Stimulated activated CD8-positive, alpha-beta memory T cell treated with anti-CD3 and anti-CD28 coated beads, Interleukin-7, amount 100 ng/mL, for 1 hour (primary cell): ENCODE measurements at places on chromosomes 3 and 15.

GRCh38 chr3:116002235-116002634, 378.9 kb downstream of the GAP43 start:
- no peak for DNase-seq

DNA sequence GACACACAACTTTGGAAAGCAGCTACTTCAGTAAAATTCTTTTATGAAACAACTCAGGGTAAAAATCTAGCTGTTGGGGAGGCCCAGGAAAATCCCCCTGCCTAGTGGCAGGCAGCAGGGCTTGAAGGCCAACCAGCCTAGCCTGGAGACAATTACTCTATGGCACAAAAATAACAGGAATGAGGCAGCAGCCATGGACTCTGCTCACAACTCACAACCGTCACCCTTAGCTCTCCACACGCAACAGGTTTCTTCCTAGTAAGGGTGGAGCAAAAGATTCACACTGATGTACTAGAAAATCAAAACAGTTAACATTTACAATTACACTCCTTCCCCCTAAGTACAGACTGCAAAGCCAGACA, 530 bp upstream of the FBXL22 start:
- DNase-seq: no peak

DNA sequence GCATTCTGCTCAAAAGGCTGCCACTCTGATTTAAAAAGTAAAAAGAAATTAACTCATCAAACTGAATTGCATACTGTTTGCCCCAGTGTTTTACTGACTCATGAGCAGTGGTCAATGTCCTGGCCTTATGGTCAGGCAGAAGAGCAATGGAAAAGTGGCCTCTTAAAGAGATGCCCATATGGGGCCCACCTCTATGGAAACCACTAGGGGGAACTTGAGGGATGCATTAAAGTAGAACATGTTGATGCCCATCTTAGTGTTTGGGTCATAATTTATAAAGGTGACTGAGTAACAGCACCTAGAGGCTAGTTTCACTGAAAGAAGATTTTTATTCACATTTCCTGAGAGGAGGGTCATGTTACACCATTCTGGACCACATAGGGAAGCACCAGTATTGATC, 66.5 kb upstream of the RNU6-1 start:
- no peak for DNase-seq

DNA sequence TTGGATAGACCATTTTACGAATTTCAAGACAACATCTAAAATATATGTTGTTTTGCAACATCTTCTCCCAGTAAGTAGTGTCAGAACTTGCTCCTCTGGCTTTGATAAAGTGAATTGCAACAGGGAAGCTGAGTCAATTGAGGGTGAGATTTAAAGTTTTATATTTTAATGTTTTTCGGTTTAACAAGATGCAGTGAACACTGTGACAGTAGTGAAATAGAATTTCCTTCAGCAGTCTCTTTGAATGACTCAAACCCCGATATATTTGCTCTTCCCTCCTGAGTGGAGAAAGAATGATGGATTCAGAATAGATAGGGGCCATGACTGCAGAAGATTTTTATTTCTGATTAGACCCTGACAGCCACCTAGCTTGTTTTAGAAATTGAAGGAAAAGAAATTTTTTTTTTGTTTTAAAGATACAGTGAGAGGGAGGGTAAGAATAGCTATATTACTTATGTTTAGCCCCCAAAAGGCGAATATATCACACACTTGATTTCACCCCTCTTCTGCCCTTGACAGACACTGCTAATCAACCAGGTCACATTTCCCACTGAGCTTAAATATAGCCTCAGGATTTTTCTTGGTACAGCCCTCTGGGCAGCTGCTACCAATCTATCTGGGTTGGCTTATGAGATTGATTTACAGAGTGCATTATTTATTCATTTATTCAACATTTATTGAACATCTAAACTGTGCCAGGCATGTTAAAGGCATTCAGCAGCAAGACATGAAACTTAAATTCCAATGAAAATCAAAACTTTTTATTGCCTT, 183.3 kb upstream of the ADAMTS9 start:
- DNase-seq: no peak

- no peak for DNase-seq
Observed at GRCh38 chr3:89787485-89787884, 680.1 kb downstream of the EPHA3 start.

DNA sequence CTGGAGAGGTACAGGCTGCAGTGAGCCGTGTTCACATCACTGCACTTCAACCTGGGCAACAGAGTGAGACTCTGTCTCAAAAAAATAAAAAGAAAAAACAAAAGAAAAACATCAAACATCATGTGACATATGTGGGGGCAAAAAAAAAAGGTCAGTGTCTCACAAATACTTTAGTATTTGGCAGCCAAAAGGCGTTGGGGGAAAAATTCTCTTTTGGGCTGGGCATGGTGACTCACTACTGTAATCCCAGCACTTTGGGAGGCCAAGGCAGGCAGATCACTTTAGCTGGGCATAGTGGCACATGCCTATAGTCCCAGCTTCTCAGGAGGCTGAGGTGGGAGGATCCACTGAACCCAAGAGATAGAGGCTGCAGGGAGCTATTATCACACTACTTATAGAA, 47.6 kb downstream of the TMCC1 start:
- no peak for DNase-seq

GRCh38 chr3:184767377-184767776, 44.6 kb upstream of the VPS8 start:
- no peak for DNase-seq
